ENCODE measurements at places on chromosomes 16 and 17. TPM values are rescaled to one million over a fixed set of nuclear protein-coding genes. Genes with fewer than 3 reads are reported as not detected.

Gene SMIM22
- polyA plus RNA-seq = not detected

Gene CACNG1
- polyA plus RNA-seq = 167 TPM

Gene CAPNS2
- polyA plus RNA-seq = 0.16 TPM

Gene EPN2
- polyA plus RNA-seq = 27.7 TPM

Gene HELZ
- 27.0 TPM for polyA plus RNA-seq

Gene ABCA8
- polyA plus RNA-seq = 25.4 TPM

Gene ANKRD40CL
- polyA plus RNA-seq = not detected

Gene DNAAF8
- 0.70 TPM for polyA plus RNA-seq

- DNase-seq = no peak
These were observed 2.6 kb upstream of the ATP2A3 start for GRCh38 chr17:3966720-3967363.

GRCh38 chr16:30884760-30885159 lies 9.1 kb downstream of the BCL7C start:
- no peak for DNase-seq

- DNase-seq = no peak
These were observed 30.8 kb downstream of the PRSS54 start for GRCh38 chr16:58264007-58264406.

DNA sequence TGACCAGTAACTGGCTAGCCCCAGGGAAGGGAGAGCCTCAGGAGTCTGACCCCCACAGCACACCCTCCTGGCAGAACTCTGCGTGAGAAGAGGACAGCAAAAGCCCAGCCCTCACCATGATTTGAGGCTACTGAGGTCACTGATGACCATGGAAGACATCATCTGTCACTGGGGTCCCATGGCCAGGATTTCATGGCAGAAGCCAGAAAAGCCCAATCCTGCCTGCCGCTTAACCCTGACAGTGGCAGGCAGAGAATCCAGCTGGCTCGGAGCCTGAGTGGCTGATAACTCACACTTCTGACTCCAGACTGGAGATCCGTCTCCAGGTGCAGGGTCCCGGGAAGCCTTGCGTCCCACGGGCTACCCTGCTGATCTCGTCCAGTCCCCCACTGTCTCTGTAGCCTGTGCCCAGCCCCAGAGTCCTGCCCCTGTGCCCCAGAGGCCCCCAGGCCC lies 17.5 kb downstream of the GRIN2C start:
- no peak for DNase-seq

DNA sequence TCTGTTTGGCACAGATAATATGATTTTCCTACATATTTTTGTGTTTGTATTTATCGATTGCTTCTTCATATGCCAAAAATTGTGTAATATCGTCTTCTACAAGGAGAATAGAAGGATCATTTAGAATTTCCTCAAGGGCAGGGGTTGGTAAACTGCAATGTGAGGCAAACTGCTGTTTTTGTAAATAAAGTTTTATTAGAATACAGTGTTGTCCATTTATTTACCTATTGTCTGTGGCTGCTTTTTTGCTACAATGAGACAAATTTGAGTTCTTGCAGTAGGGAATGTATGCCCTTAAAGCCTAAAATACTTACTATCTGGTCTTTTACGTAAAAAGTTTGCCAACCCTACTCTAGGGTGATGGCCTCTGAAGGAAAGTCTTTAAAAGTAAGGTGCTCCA lies 509.5 kb downstream of the TMEM114 start:
- no peak for DNase-seq

GRCh38 chr16:27208796-27209195 lies 5.5 kb downstream of the KDM8 start:
- no peak for DNase-seq

GRCh38 chr17:538181-538973 lies 176.3 kb downstream of the VPS53 start:
- peak; percentile 80 for DNase-seq

GRCh38 chr17:29069526-29070041 lies 26.6 kb downstream of the PIPOX start:
- peak; percentile 37 for DNase-seq

- DNase-seq = no peak
These were observed 85.6 kb downstream of the FOXL1 start for GRCh38 chr16:86663685-86664521.

DNA sequence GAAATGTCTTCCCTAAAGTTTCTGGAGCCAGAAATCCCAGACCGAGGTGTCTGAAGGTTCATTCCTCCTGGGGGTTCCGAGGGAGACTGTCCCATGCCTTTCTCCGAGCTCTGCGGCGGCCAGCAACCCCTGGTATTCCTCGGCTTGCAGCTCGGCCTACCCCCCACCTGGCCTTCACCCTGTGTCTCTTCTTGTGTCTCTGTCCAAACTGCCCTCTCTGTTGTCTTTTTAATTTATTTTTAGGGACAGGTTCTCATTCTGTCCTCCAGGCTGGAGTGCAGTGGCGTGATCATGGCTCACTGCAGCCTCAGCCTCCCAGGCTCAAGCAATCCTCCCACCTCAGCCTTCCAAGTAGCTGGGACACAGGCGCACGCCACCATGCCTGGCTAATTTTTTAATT lies 211.7 kb downstream of the SEC14L1 start:
- DNase-seq = no peak

GRCh38 chr16:29805232-29806098 lies 864 bp upstream of the MAZ start:
- peak; percentile 97 for DNase-seq

DNA sequence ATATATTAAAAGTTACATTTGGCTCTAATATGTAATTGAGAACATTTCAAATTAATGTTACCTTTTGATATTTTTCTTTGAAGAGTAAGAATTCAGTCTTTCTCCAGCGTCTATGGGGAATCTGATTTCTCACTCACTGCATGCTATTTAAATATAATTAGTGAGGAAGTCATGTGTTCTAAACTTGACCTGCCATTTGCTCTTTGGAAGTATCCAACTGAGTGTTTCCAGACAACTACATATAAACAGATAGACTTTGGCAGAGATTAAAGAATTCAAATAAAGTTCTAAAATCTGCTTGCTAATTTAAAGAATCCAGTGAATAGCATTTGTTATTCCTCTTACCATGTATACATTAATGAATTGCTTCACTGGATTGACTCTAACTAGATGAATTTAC lies 23.5 kb downstream of the OMG start:
- DNase-seq = no peak
